ENCODE measurements at places on chromosomes 6 and 20. TPM values are rescaled to one million over a fixed set of nuclear protein-coding genes. Genes with fewer than 3 reads are reported as not detected.

GRCh38 chr6:134631398-134631924, 313.5 kb upstream of the SGK1 start:
- no peak for DNase-seq

DNA sequence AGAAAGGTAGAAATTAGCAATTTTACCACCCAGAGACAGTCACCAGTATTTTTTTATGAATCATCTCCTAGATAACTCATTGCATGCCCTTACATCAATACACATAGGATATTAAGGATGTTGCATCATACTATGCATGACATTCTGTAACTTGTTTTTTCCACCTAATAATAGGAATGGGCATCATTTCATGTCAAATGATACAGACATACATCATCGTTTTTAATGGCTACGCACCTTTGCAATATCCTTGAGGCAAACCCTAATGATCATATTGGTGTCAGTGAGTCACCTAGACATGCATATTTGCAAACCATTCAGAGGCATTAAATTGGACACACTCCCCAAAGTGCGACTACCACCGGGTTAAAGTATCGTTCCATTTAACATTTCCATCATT, 309.7 kb upstream of the AGPAT4 start:
- DNase-seq = no peak

- DNase-seq = no peak
Observed at GRCh38 chr6:43413002-43413401, 14.3 kb upstream of the ABCC10 start.

The SNAP91 gene
- 0.64 TPM for polyA plus RNA-seq

- DNase-seq = no peak
Observed at GRCh38 chr20:1632178-1632577, 12.4 kb upstream of the SIRPB1 start.

- no peak for DNase-seq
Observed at GRCh38 chr6:56231827-56232226, 15.6 kb downstream of the COL21A1 start.

- DNase-seq = no peak
Observed at GRCh38 chr20:59082077-59082740, 39.6 kb upstream of the PRELID3B start.

GRCh38 chr6:17506962-17507361, 93.1 kb upstream of the FAM8A1 start:
- no peak for DNase-seq

The TMEM170B gene
- 0.65 TPM for polyA plus RNA-seq

- no peak for DNase-seq
Observed at GRCh38 chr6:71277926-71278600, 10.5 kb upstream of the OGFRL1 start.

The PGC gene
- polyA plus RNA-seq = not detected

GRCh38 chr6:141199074-141199473, 933.7 kb upstream of the GJE1 start:
- DNase-seq = no peak

All from SK-N-SH (cell line).